Activated T-helper 1 cell treated with anti-CD3 and anti-CD28 coated beads, Interleukin-12 subunit alpha, Interleukin-12 subunit beta, Interleukin-2, Interleukin-4 antibody, amounts not matched to agents 30 ng/mL and 10 ng/mL and 1 ng/mL, durations not matched to agents 14 hours and 24 hours and 36 hours (primary cell): ENCODE measurements at places on chromosomes 13 and 19. TPM values are rescaled to one million over a fixed set of nuclear protein-coding genes. Genes with fewer than 3 reads are reported as not detected.
A peak's percentile ranks its signal among the peaks of the same experiment; 100 is the strongest.

MTUS2 gene
- total RNA-seq, result not detected in 2 replicates

DNA sequence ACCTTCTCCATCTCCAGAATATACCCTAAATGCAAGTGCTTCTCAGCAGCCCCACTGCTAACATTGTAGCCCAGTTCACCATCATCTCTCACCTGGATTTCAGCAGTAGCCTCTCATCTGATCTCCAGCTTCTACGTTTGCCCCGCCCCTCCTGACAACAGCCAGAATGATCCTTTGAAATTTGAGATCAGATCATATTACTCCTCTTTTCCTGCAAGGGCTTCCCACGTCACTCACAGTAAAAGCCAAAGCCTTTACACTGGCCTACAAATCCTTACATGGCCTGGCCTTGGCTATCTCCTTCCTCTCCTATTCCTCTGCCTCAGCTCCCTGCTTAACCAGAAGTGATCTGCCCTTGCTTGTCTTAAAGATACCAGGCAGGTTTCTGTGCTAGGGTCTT is 94.3 kb upstream of the NBEA start:
- no peak for DNase-seq
- no peak overlapping the region for H3K27ac ChIP-seq
- no peaks in the 10 kb centered on the region for H3K27me3 ChIP-seq
- H3K4me3 ChIP-seq, result no peak overlapping the region
- H3K4me1 ChIP-seq, result no peaks in the 10 kb centered on the region

GRCh38 chr13:33571618-33572017 is 246.3 kb upstream of the RFC3 start:
- no peaks in the 10 kb centered on the region for H3K36me3 ChIP-seq
- H3K27me3 ChIP-seq, result no peaks in the 10 kb centered on the region
- no peak overlapping the region for H3K27ac ChIP-seq

DNA sequence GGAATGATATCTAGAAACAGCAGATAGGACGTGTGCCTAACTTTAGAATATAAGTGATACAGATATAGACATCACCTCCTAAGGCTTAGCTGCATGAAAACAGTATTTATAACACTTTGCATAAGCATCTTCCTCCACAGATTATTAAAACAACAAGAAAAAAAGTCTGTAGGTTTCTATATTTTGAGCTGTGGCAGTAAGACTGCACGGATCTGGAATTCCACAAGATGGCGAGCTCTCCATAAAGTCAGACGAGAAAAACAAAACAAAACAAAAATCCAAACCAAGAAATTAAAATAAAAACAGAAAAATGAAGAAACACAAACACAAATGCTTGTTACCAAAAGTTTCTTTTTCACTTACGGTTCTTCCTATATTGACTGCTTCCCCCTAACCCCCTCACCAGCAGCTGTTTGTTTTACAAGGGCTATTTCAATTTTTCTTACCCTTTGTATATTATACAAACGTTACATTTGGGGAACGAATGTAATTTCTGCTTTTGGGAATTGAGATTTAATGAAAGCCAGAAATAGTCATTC is 285.8 kb downstream of the MYO16 start:
- peaks cover 27% of the 10 kb centered on the region for H3K4me1 ChIP-seq
- peak overlapping the region; percentile 80 for H3K4me3 ChIP-seq
- no peaks in the 10 kb centered on the region for H3K36me3 ChIP-seq
- peak overlapping the region; percentile 97 for H3K27ac ChIP-seq
- peaks cover 8% of the 10 kb centered on the region for H3K27me3 ChIP-seq
